Astrocyte of the cerebellum (primary cell): ENCODE measurements at places on chromosomes 4 and X.

DNA sequence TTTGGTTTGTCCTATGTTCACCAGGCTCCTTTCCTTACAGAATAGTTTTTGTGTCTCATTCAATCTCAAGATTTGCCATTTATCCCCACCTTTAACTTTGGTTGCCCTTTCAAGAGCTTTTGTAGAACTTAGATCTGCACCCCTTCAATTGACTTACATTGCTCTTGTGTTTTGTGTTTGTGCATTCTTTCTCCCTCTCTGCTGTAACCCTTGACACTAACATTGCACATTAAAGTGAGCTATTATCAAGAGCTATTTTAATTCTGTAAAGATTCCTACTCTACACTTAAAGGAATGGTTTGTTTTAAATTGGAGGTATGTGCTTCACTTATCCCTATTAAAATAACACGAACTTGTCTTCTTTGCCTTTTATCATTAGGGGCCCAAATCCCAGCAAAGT lies 65.3 kb downstream of the CDS1 start:
- no peak for DNase-seq

- DNase-seq = no peak
Measured at GRCh38 chrX:74461384-74461783, 40.1 kb downstream of the SLC16A2 start.

- no peak for DNase-seq
Measured at GRCh38 chrX:12497832-12498591, 293.2 kb upstream of the PRPS2 start.

DNA sequence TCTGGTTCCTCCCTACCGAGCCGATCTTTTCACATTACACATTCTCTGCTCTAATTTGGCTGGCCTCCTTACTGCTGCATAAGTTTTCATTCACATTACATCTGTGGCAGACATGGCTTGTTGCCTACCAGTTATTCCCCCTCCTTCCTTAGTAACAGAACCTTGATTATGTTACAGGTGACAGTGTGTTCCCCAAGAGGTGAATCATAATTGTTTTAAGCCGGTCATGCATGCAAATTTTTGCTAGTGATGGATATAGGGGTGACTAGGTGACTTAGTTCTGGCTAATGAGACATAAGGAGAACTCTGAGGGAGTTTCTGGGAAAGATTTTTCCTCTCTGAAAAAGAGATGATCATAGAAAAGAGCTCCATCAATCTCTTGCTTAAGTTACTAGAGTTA lies 8.4 kb upstream of the LAMP2 start:
- DNase-seq = no peak

DNA sequence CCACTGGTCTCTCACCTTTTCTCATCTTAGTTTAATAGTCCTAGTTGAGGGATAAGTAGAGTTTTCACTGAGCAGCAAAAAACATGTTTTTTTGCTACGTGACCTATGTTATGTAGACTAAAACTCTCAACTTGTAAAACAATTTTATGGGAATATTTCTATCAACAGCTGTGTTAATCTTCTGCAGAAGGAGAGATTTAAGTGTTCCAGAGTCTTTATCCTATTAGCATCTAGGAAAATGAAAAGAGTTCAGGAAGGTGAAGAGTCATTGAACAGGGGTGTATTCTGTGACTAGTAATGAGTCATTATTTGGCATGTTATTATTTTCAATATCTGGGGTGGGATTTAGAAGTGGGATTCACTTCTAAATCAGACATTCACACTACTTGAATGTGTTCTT lies 41.9 kb downstream of the RRAGB start:
- DNase-seq = no peak

DNA sequence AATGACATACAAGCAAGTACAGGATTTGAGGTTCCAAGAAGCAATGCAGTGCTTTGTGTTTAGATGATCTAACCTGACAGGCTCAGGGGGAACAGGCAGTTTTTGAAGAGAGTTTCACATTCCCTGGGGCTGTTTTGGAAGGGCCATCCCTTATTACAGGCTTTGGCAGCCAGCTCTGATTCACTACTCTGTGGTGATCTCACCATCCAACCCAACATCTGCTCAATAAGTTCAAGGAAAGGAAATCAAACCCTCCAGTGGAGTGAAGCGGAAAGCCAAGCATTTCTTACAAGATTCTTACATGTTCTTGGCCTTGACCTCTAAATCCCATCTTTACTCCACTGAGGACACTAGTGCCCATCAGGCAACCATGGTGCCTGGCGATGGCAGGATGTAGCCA lies 7.5 kb downstream of the IDS start:
- DNase-seq = peak; percentile 28

DNA sequence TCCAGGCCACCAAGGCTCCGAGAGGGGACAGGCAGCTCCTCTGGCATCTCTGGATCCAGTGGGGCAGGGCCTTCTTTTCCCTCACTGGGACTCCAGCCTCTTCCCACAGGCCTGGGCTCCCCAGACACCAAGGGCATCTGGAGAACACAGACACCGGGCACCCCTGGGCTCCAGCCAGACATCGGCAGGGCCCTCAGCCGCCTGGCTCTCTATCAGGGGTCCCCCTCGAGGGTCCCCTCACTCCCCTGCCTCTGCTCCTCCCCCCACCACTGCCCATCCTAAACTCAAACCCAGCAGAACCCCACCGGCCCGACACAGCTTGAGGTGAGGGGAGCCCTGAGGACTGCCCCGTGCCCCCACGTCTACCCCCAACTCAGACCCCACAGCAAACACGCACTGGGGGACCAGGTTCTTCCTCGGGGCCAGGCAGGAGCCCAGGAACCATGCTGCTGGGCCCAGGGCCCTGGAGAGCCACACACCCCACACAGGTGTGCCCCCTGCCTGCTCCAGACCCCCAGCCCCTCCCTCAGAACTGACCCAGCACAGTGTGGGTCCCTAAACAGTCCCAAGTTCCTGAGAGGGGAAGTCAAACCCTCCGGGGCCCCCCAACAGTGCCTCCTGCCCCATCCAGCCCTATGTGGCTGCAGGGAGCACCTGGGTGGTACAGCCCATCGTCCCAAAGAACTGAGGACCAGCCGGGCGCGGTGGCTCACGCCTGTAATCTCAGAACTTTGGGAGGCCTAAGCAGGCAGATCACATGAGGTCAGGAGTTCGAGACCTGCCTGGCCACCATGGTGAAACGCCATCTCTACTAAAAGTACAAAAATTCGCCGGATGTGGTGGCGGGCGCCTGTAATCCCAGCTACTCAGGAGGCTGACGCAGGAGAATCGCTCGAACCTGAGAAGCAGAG lies 86.8 kb downstream of the FAM53A start:
- no peak for DNase-seq

GRCh38 chr4:163042306-163042705 lies 124.4 kb downstream of the NAF1 start:
- no peak for DNase-seq

- no peak for DNase-seq
Measured at GRCh38 chr4:1855333-1856070, 454 bp downstream of the LETM1 start.

- no peak for DNase-seq
Measured at GRCh38 chr4:8514391-8514790, 65.8 kb upstream of the GPR78 start.

GRCh38 chr4:153189016-153189801 lies 15.0 kb upstream of the TRIM2 start:
- peak; percentile 38 for DNase-seq

DNA sequence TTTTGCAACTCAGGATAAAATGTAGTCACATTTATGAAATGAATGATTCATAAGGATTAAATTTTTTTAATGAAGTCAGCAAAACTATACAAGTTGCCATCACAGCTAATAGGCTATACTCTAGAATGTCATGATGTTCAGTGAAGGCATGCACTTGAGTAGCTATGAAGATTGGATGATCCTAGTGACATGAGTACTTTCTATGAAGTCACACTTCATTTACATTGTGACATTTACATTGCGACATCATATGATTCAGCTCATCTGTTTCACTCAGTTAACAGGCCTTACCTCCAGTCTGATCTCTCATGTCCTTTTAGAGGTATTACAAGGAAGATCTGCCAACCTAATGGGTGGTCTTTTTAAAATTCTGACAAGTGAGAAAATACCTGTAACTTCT lies 82.7 kb upstream of the FGF13 start:
- DNase-seq = no peak

- DNase-seq = peak; percentile 79
Measured at GRCh38 chr4:122666527-122667245, 45.8 kb upstream of the IL21 start.

DNA sequence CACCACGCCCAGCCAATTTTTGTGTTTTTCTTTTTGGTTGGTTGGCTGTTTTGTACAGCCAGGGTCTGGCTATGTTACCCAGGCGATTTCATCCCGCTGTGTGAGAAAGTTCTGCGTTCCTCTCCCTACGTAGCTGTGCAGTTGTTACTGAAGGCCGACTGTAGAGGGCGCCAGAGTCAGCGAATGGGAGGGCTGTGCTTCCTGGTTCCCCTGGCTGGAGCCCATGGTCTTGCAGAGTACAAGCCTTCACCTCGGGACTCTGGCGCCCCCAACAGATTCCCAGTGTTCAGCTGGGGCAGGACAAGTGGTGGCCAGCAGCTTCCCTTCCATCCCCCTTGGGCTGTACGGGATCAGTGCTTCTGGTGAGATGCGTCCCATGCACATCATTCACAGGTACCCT lies 5.6 kb upstream of the CT45A1 start:
- DNase-seq = no peak

- DNase-seq = no peak
Measured at GRCh38 chr4:82739287-82740190, 59.1 kb downstream of the SCD5 start.

DNA sequence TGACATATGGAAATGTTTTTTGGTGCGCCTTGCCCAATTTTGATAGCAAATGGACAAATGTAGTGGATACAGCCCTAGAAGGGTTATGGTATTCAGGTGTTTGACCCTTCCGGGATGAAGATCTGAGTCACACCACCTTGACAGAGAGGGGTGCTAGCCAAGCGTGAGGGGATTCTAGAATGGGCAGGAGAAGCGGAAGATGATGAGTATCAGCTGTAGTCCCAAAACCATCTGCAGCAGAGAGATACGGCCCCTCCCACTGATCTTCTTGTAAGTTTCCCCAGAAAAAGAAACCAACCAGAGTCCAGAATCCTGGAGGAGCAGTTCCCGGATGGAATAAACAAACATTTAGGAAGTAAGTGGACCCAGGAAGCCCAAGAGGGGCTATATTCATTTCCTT lies 18.1 kb downstream of the DCHS2 start:
- no peak for DNase-seq

DNA sequence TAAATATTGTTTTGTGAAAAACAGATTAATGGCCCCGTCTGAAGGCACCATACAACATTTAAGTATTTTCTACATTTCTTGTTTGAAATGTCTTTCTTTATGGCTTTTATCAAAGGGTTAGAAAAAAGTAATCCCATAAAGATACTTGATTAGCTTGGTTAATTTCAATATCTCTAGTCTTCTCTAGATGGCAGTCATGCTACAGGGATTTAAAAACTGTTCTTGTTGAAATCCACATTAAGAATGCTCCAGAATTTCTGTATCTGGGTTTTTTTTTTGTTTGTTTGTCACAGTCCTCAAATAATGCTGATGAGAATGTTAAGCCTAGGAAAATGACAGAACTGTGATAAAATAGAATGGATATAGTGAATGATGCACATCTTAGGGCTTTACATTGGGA lies 109.0 kb upstream of the AADAT start:
- DNase-seq = peak; percentile 1

- DNase-seq = no peak
Measured at GRCh38 chr4:79250887-79251286, 75.0 kb downstream of the NAA11 start.

DNA sequence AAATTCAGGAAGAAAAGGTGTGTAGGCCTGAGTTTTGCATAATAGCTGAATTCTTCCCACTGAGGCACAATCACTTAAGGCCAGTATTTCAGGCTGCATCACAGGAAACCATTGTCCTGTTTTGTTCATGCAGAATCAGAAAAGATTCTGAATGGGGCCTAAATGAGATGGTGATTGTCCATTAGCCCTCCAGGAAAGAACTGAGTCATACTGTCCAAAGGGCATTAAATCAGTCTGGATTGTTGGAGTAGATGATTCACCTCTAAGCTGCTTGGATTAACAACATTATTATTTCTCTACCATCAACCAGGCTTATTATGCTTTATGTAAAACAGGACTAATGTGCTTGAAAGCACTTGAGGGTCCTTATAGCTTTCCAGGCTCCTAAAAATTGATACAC lies 36.2 kb downstream of the CT47B1 start:
- DNase-seq = no peak

DNA sequence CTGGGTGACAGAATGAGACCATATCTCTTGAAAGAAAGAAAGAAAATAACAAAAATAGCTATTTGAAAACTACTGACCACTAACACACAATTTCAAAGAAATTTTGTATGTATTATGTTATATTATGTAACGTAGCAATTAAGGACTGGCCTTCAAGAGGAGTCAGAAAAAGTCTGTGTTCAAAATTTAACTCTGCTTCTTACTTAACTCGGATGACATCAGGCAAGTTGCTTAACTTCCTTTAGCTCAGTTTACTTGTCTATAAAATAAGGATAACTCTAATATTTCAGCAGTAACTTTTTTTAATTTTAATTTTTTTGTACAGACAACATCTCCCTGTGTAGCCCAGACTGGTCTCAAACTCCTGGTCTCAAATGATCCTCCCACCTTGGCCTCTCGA lies 14.6 kb upstream of the PRSS12 start:
- DNase-seq = no peak

DNA sequence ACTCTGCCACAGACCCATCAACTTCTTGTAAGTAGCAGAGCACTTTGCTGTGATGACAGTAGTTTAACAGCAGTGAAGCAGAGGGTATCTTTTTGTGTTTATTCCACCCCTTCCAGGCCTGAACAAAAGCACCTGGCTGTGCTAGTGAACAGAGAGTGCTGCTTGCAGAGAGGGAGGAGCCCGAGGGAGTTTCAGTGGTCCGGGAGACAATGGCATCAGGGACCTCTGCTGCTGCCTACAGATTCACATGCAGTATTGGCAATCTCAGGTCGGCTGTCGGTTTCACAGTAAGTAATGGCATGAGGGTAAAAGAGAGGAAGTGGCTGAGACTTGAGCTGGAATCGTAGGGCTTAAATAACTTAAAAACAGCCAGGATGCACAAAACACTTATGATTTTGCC lies 755.8 kb downstream of the RPA4 start:
- no peak for DNase-seq

DNA sequence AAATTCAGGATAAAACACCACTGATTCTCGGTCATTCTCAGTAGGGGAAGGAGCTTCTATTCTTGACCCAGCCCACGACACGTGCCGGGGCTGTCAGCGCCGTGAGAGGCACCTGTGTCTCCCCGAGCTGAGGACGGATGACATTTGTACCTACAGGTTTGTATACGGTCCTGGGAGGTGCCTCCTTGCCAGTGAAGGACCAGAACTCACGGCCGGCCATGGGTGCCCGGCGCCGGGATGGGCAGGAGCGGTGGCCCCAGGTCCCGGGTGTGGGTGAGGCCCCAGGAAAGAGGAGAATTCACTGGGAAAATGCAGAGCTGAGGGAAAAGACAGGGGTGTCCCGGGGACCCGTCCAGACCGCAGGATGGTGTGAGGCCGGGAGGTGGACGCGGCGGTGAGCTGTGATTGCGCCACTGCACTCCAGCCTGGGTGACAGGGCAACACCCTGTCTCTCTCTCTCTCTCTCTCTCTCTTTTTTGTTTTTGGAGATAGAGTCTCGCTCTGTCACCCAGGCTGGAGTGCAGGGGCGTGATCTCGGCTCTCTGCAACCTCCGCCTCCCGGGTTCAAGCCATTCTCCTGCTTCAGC lies 48.9 kb upstream of the PPP2R3B start:
- no peak for DNase-seq
